Renal cortex interstitium (tissue), 15 donors: ENCODE measurements at places on chromosomes 6 and 20. TPM values are rescaled to one million over a fixed set of nuclear protein-coding genes. Genes with fewer than 3 reads are reported as not detected.

DNA sequence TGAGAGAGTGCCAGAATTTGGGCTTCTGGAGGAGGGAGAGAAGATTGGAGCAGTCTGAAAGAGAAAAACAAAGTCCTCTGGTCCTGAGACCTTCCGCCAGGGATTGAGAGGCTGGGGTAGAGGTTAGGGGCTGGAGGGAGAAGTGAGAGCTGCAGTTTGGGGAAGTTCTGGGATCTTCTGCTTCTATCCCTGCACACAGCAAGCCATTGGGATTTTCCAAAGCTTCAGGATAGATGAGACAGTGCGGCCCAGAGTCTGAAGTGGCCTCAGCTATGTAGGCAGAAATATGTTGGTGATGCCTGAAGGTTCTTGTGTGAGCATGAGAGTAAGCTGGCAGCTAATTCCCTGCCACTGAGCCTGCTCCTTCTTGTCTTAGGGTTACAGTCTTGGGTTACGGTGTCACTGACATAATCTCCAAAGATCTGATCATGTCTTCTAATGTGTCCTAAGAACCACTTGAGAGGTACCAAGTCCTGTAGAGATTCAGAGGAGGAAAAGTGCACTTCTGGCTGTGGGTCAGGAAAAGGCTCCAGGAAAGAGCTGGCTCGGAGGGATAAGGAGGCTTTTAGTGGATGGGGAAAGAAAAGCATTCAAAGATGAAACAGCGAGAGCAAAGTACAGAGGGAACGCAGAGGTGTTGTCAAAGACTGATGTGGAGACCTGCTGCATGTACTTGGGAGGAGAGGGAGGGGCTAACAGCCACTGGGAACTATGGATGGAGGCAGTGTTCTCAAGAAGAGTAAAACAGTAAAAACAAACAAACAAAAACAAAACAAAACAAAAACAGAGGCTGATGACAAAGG is 131.1 kb upstream of the MYLIP start:
- DNase-seq = no peak

- no peak for DNase-seq
Observed at GRCh38 chr20:41900201-41900691, 282.1 kb upstream of the CHD6 start.

- DNase-seq = no peak
Observed at GRCh38 chr6:134217798-134218140, 100.1 kb downstream of the SGK1 start.

C2 gene
- polyA plus RNA-seq = 4.2 TPM

DNA sequence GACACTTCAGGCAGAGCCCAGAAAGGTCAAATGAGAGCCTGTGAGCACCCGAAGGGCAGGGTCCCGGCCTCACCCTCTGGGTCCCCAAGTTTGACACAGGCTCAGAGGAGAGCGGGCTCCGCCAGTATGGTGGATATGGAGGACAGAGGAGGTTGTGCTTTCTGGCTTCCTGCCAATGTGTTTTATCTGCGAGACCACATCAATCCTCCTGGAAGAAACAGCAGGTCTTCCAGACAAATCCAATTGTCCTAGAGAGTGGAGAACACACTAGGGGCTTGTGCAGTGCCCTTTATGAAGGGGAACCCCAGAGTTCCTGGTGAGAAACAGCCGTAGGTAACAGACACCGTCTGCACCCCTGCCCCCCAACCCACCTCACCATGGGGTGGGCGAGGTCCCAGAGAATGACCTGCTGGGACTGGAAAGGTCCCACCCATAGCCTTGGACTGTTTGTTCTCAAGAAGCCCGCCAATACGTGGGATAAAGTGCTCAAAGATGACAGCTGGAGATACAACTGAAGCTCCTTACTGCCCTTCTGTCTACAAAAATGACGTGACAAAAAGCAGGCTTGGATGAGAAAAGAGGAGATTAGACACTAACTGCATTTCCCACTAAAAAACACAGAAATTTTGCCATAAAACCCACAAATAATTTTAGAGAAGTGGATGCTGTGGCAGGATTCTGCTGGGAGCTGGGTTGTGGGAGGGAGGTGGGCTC is 23.9 kb upstream of the SSTR4 start:
- DNase-seq = no peak

DNA sequence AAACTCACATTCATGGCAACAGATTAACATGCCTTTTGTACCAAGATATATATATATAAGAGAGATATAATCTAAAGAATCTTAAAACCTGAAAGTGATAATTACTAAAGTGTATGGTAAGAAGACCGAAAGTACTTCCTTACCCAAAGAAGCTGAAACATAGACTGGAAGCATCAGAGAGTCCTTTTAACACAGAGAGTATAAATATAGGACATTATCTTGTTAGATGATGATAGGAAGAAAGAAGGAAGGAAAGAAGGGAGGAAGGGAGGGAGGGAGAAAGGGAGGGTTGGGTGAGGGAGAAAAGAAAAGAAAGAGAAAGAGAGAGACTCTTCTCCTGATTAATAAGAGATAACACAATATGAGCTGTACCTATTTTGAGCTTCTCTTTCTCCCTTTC is 68.2 kb downstream of the PHIP start:
- DNase-seq = no peak

GRCh38 chr6:121247386-121247785 is 86.9 kb downstream of the TBC1D32 start:
- DNase-seq = no peak

PRR18 gene
- 0.27 TPM for polyA plus RNA-seq

DNA sequence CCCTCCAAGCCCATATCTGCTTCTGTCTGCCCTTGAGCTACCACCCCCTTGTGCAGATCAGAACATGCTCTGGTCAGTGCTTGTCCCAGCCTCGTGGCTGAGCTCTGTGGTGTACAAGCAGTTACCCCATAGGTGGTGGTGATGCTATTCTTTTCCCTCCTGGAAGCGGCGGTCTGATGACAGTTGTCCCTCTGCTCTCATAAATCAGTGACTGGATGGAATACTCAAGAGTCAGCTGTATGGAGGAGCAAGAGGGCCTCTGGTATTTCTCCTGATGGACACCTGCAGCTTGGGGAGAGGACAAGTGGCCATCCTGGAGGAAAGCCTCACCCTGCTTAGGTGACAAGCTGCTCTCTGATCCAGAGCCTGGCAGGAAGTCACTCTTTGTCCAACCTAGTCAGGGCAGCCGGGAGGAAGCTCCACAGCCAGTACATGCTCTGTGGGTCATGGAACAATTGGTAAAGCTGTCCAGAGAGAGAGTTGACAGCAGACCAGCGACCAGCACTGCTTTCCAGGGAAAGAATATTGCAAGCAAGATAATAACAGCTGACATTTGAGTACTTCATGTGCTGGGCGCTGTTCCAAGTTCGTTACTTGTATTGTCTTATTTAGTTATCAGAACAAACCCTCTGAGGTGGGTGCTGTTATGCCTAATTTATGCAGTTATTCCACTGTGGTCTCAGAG is 47.1 kb downstream of the SCAND1 start:
- DNase-seq = no peak

DNA sequence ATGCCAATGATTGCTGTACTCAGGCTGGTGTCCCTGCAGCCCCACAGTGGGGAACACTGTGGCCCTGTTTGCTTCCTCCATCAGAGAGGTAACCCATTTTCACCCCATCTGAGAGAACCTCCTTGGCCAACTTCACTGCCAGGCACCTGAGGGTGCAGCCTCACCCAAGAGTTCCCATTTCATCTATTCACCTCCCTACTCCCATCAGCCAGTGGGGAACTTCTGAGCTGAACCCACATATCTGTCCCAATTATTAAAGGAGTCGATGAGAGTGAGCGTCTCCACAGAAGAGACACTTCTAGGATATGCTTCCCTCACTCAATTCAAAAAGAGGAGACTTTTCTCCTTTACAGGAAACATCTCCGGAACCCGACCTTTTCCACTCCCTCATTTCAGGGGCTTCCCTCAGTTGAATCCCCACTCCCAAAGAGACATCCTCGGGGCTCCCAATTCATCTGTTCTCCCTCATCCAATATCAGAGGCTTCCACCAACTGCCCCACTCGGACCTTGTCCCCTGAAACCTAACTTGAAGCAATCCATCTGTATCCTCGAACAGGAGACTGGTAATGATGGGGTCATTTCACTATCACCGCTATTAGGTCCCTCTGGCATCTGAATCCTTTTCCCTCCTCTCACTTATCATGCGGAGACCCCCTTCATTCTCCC is 988 bp downstream of the UBE2V1 start:
- DNase-seq = no peak

GRCh38 chr20:59164686-59165391 is 1.2 kb downstream of the ZNF831 start:
- no peak for DNase-seq

DNA sequence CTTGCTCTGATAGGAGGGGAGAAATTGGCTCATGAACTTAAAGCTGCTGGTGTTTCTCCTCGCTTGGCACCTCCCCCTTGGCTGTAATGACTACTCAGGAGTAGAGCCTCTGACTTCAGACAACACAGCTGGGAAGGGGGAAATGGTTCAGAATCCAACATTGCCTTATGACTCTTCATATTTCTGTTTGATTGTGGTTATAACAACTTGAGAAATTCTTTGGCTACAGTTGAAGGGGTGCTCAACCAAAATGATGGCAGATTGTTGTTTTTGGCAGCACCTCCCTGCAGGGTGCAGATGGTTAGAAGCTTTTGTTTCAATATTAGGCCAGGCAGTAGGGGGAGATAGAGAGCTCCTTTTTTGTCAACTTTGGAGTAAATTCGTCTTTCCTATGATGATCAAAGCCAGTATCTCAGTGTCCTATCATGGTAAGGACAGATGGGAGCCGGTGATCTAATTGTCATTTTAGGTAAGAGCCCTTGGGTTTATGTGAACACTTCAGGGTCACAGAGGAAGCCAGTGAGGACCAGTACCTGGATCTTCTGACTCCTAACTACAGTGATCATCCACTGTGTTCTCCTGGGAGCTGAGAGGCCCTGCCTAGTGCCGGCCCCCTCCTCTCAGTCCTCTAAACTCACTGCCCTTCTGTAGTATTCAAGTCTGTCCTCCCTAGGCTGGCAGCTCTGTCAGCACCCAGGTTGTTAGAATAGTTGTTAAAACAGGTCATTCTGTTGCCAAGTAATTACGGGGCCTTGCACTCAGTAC is 39.9 kb downstream of the RPRD1B start:
- peak; percentile 63 for DNase-seq

DNA sequence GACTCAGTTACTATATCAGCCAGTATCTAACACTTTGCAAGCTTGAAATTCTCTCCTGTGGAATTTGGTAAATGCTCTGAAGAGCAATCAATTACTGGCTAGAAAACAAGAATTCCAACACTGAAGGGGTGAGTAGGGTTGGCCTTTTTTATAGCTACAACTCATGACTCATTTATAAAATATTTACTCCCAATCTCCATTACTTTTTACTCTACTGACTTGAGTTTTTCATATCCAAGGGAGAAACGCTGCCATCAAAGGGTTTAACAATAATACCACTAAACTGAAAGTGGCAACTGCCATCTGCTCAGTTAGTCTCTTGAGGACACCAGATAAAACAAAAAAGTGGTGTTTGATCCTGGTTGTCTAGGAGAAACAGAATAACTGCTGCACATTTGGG is 203.1 kb downstream of the UBE3D start:
- no peak for DNase-seq

DNA sequence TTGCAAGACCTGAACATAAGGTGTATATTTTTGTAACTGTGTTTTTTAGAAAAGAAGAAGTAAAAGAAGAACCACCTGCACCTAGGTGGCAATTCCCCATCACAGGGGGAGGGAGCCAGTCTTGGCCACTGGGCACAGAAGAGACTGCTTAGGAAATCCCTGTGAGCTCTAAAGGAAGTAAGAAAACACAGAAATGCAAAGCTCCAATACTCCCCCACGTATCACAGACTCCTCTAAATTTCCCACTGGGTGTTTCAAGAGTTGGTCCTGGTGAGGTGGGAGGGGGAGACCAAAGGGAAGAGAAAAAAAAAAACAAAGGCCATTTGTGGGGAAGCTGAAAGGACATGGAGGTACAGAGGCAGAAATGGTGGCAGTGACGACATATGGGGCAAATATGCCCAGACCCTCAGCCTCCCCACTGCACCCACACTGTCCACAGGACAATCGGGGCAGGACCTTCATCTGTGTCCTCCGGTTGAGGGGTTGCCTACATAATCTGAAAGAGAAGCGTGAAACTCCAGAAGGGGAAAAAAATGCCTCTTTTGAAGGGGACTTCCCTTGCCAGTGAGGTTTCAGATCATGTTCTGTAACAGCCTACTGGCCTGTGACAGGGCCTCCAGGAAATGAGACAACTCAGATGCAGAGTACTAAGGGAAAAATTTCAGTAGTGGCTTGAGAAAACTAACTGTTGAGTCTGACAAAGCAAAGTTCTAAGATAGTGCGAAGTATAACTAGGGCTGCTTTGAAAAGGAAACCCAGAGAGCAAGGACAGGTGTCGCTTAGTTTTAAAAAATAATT is 226.2 kb upstream of the MARCKS start:
- no peak for DNase-seq

HNF4A gene
- polyA plus RNA-seq = 53.0 TPM

FAM209B gene
- 0.29 TPM for polyA plus RNA-seq

PROKR2 gene
- not detected for polyA plus RNA-seq

GRCh38 chr6:53671111-53671510 is 5.6 kb upstream of the KLHL31 start:
- DNase-seq = no peak

GRCh38 chr20:63120808-63121090 is 95.2 kb downstream of the YTHDF1 start:
- DNase-seq = no peak

GABRR2 gene
- polyA plus RNA-seq = 3.5 TPM

EIF6 gene
- polyA plus RNA-seq = 130 TPM
